ENCODE measurements at places on chromosomes 2 and 18.

DNA sequence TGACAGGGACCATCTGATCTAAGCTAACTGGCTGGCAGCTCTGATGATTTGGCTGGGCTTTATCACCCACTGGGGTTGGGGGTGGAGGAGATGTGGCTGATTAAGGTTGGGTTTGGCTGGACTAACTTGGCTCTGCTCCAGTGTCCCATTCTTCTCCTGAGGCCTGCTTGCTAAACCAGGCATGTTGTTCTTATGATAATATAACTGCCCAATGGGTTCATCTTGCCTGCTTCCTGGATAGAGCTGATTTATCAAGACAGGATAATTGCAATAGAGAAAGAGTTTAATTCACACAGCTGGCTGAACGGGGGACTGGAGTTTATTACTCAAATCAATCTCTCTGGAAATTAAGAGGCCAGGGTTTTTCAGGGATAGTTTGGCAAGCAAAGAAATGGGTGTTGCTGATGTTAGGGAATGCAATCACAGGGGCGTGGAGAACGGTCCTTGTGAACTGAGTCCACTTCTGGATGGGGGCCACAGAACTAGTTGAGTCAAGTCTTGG, 150.4 kb downstream of the PTH2R start:
- H3K27ac ChIP-seq, result no peak overlapping the region
- no peaks in the 10 kb centered on the region for H3K4me1 ChIP-seq
- H3K36me3 ChIP-seq, result no peaks in the 10 kb centered on the region
- no peak for DNase-seq
- no peaks in the 10 kb centered on the region for H3K27me3 ChIP-seq
- no peak overlapping the region for H3K4me3 ChIP-seq

- no peak for DNase-seq
- H3K27ac ChIP-seq, result no peak overlapping the region
- no peaks in the 10 kb centered on the region for H3K36me3 ChIP-seq
These were observed 262.9 kb upstream of the FBXO11 start for GRCh38 chr2:48169141-48169592.

- H3K4me1 ChIP-seq, result no peaks in the 10 kb centered on the region
- no peak overlapping the region for H3K4me3 ChIP-seq
- DNase-seq, result no peak
- no peaks in the 10 kb centered on the region for H3K36me3 ChIP-seq
These were observed 5.3 kb downstream of the AGFG1 start for GRCh38 chr2:227477291-227477690.

DNA sequence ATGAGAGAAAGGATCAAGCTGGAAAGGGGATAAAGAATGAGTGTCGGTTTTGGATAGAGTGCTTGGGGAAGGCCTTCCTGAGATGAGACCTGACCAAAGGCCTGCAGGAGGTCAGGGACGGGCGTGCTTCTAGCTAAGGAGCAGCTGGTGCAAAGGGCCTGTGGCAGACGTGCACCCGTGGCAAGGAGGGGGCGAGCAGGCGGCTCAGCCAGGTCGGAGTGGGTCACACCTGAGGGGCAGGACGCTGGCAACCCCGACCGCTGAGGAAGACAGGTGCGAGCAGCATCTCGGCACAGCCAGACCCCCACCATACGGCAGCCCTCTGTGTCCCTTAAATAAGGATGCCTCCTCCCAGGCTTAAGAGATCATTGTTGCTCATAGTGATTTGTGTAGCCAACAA, 48.1 kb downstream of the ODC1 start:
- H3K27me3 ChIP-seq, result no peaks in the 10 kb centered on the region
- no peak for DNase-seq
- no peak overlapping the region for H3K4me3 ChIP-seq
- peaks cover 3% of the 10 kb centered on the region for H3K4me1 ChIP-seq

Data from iPS DF 6.9 (cell line).